ENCODE measurements at places on chromosomes 7 and 10.

DNA sequence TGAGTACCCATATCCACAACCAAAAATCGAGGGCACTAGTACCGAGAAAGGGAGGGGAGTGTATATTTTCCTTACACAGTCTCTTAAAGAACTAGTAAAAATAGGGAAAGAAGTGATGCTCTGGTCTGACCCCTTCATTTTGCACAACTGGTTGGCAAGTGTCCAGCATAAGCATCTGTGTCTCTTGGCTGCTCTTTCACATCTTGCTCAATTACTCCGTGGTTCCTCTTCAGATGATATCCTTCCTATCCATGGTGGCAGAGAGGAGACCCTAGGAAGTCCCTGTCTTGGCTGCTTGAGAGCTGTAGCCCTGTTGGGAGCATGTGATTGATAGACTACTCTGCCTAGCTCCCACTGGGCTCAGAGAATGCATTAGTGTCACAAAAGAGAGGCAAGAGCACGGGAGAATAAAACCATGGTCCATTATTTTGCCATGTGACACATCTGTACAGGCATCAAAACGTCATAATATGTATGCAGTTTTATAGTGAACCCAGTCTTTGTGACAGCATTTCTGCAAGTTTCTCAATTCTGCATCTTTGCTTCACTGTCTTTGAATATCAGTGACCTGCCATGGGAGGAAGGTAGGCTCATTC, 111.8 kb upstream of the ANKRD1 start:
- DNase-seq = no peak

GRCh38 chr7:47258798-47259197, 323.1 kb downstream of the TNS3 start:
- DNase-seq = no peak

DNA sequence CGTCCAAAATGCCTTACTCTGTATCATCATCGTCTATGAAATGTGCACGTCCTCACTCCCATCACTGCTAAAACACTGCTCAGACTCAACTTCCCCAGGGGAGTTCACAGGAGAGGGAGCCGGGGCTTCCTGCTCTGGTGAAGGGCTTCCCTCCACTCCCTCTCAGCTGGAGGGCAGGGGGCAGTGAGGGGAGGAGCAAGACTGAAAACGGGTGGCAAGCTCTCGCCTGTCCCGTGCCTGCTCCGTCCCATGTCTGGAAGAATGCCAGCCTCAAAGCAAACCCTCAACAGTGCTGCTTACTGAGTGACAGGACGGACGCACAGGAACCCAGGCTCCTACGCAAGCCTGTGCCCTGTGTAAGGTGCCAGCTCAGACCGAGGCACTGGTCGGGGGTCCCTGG, 25.1 kb downstream of the PRKAG2 start:
- no peak for DNase-seq

GRCh38 chr7:21028186-21028585, 241.5 kb upstream of the SP8 start:
- peak; percentile 56 for DNase-seq

DNA sequence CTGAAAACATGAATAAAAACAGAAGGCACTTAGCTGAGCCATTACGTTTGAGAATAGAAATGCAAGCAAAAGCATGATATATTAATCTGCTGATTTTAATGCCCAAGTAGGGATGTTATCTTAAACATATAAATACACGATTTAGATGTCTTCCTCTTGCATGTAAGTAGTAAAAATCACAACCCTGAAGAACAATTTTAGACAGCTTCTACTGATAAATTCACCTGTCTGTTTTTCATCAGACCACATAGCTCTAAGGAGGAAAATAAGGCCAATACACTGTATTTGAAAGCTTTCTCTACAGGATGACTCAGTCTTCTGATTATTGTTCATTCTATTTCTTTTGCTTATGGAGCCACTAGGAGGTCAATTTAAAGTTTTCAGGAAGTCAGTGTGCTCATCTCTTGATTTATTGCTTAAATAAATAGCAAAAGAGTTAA, 210.9 kb upstream of the CHRM2 start:
- no peak for DNase-seq

DNA sequence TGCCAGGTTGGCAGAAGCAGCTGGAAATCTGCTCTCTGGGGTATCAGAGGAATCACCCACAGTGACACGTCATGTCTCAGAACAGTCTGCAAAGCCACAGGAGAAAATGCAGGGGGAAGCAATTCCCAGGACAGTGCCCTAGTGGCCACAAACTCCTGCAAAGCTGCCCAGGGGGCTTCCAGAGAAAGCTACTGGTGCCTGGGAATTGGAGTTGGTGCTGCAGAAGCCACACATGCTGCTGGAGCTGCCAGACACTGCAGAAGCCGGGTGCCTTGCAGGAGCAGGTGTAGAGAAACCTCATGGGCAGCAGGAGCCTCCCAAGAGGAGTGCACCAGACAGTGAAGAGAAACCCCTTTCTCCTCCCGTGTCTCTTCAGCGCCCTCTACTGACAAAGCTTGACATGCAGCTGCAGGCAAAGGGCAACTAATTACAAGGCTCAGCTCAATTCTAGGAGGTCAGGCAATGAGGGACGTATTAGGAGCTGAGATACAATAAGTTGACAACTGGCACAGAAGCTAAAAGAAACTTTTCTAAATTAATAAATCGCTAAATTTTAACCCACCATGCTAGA, 30.2 kb upstream of the NUB1 start:
- peak; percentile 44 for DNase-seq

GRCh38 chr7:47852330-47853245, 95.7 kb downstream of the PKD1L1 start:
- peak; percentile 5 for DNase-seq

DNA sequence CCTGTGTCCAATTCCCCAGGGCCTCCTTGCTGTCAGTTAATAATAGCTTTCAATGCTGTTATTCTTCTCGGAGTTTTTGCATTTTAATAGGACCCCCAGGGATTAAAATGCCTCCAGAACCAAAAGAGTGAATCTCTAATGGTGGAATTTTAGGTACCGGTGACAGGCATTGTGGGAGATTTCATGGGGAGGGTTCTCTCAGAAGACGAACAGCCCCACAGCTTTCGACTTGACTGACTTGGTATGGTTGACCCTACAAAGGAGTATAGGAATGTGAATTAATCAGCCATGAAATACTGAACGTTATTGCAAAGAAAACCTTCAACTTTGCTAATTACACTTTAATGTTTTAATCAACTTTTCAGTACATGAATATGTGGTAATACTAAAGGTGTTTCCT, 206.3 kb upstream of the FZD8 start:
- DNase-seq = no peak

DNA sequence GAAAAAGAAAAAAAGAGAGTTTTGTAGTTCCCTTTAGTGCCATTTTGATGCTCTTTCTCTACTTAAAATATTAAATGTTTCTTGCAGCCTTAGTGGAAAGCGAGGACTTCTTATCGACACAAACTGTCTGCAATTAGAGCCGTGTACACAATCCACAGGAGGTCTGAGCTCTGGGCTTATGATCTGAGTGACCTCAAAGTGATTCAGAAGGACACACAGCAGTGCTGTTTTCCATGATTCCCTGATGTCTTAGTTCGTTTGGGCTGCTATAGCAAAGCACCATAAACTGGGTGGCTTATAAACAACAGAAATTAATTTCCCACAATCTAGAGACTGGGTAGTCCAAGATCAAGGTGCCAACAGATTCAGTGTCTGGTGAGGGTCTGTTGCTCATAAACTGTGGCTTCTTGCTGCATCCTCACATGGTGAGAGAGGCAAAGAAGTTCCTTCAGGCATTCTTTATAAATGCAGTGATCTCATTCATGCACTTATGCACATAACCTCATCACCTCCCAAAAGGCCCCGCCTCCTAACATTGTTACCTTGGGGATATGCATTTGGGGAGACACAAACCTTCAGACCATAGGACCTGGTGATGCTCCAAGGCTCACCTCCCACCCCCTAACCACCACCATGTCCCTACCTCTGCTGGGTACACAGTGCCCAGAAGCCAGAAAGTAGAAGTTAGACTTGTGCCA, 204.5 kb upstream of the GHITM start:
- DNase-seq = no peak

GRCh38 chr10:80196270-80196949, 8.9 kb downstream of the ANXA11 start:
- no peak for DNase-seq

- no peak for DNase-seq
These were observed 180.6 kb downstream of the ABCA13 start for GRCh38 chr7:48351900-48352299.
